Calu3 (cell line): ENCODE measurements at places on chromosomes 4 and X. TPM values are rescaled to one million over a fixed set of nuclear protein-coding genes. Genes with fewer than 3 reads are reported as not detected.

- peaks cover 30% of the 10 kb centered on the region for H3K4me1 ChIP-seq
- peaks cover 24% of the 10 kb centered on the region for H3K36me3 ChIP-seq
- no peaks in the 10 kb centered on the region for H3K27me3 ChIP-seq
- H3K4me3 ChIP-seq: no peak overlapping the region
Observed at GRCh38 chr4:153209410-153209809, 5.2 kb downstream of the TRIM2 start.

METAP1 gene
- 59.0 and 60.5 TPM in 2 replicates for total RNA-seq

DNA sequence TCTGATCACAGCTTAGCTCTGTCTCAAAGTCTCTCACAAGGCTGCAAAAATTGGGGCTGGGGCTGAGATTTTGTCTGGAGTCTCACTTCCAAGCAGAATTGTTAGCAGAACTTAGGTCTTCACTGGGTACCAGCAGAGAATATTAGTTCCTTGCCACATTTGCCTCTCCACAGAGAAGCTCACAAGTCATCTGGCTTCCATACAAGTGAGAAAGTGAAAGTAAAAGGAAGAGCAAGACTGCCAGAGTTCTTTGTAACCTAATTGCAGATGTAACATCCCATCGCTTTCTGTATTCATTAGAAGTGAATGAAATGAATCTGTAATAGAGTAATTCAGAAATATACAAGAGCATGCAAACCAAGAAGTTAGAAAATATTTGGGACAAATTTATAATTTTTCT lies 624.1 kb upstream of the GNPDA2 start:
- no peak for DNase-seq
- no peak overlapping the region for H3K4me3 ChIP-seq
- no peaks in the 10 kb centered on the region for H3K4me1 ChIP-seq
- H3K27ac ChIP-seq: peak overlapping the region; percentile 11
- no peaks in the 10 kb centered on the region for H3K36me3 ChIP-seq

- no peaks in the 10 kb centered on the region for H3K27me3 ChIP-seq
- no peak overlapping the region for H3K4me3 ChIP-seq
- DNase-seq: no peak
- H3K36me3 ChIP-seq: no peaks in the 10 kb centered on the region
- H3K4me1 ChIP-seq: no peaks in the 10 kb centered on the region
Observed at GRCh38 chr4:36551697-36552214, 270.3 kb downstream of the DTHD1 start.

- H3K27me3 ChIP-seq: no peaks in the 10 kb centered on the region
- peak overlapping the region; percentile 31 for H3K27ac ChIP-seq
- no peaks in the 10 kb centered on the region for H3K36me3 ChIP-seq
- no peak overlapping the region for H3K4me3 ChIP-seq
Observed at GRCh38 chr4:89803915-89804314, 33.0 kb downstream of the SNCA start.

DNA sequence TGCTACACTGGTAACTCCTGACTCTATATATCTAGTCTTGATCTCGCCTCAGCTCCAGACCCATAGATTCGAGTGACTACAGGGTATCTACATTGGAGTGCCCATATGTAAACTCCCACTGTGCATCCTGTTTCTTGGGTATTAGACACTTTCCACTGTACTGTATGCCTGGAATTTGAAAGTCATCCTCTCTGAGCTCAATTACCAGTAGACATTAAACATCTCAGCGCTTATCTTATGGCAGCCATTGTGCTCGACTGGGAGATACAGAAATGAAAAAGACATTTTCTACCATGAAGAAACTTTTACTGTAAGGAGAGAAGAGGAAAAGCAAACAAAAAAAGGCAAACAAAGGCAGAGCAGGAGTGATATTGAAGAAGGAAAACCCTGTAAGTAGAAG lies 151.9 kb upstream of the JADE1 start:
- no peaks in the 10 kb centered on the region for H3K36me3 ChIP-seq
- no peaks in the 10 kb centered on the region for H3K27me3 ChIP-seq

BEND2 gene
- total RNA-seq: not detected in 2 replicates

- no peak for DNase-seq
- no peaks in the 10 kb centered on the region for H3K27me3 ChIP-seq
- peak overlapping the region; percentile 96 for H3K4me3 ChIP-seq
- peak overlapping the region; percentile 78 for H3K27ac ChIP-seq
- H3K4me1 ChIP-seq: peaks cover 45% of the 10 kb centered on the region
- H3K36me3 ChIP-seq: peaks cover 50% of the 10 kb centered on the region
Observed at GRCh38 chr4:48904541-48905142, 1.9 kb downstream of the OCIAD2 start.

XPNPEP2 gene
- not detected in 2 replicates for total RNA-seq

DNA sequence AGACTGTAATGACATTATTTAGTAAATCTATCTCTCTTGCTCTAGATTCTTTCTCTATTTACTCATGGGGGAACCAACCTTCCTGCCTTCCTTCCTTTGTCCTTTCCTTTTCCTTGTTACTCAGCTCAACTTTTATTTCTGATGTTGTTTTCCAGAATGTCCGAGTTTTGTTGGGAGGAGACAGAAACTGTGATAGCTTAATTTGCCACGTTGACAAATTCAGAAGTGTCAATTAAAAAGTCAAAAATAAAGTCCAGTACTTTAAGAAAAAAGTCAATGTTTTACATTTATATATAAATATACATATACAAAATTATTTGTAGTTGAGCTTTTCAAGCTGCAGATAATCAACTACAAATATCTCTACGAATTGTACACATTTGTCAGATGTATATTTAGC lies 1187.7 kb downstream of the ADGRL3 start:
- no peak for DNase-seq
- H3K4me3 ChIP-seq: no peak overlapping the region
- no peaks in the 10 kb centered on the region for H3K4me1 ChIP-seq
- H3K27ac ChIP-seq: no peak overlapping the region
- H3K27me3 ChIP-seq: no peaks in the 10 kb centered on the region

- DNase-seq: peak; percentile 38
- no peaks in the 10 kb centered on the region for H3K27me3 ChIP-seq
- no peak overlapping the region for H3K27ac ChIP-seq
- peak overlapping the region; percentile 57 for H3K4me3 ChIP-seq
Observed at GRCh38 chrX:110418316-110419235, 59.9 kb downstream of the RTL9 start.

ASIC5 gene
- total RNA-seq: not detected in 2 replicates
